ENCODE measurements at places on chromosomes 6 and 20.

- no peak for DNase-seq
Observed at GRCh38 chr6:166826264-166826663, 130.1 kb downstream of the RNASET2 start.

DNA sequence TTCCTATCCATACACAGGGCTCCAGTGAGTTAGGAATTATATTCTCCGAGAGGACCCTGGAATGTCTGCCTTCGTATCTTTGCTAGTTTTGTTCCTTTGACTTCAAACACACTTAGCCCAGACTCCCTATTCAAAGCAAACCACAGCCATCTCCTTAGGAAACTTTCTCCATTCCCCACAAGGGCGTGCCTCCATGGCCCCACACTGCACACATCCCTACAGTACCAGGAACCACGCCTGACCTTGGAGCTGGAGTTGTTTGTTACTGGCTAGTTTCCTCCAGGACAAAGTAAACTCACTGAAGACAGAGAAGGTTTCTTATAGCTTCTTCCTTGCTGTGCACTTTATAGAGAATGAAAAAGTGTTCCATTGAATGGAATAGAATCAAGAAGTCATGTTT is 412.8 kb upstream of the AGPAT4 start:
- DNase-seq, result no peak

DNA sequence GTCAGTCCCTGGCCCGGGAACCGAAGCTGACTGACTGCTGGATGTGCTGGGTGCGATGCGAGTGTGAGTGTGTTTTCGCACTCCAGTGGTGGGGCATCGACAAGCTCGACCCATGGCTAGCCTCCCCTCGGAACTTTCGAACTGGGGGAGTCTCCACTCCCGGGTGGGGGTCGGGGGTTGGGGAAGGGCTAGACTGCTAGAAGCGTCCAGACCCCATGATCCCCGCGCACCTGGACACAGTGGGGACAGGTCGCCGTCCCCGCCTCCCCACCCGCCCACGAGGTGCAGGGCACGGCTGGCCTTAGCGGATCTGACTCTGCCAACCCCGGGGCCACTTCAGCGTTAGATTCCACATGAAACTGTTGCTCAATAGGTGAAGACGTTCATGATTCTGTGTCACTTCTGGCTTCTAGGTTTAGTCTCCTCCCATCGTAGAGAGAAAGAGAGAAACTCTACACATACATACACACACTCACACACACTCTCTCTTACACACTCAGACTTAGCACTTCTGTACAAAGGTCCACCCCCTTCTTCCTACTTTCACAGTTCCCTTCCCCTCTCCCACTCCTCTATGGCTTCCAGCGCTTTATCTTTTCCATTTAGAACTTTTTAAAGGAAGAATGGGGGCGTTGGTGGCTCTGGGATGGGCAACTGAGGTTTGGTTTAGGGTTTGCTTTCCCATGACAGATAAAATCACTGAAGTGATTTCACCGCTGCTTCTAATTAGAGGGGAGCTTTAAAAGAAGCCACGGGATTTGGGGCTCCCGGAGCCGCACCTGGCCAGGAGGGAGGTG is 5.1 kb upstream of the TFAP2A start:
- no peak for DNase-seq

- no peak for DNase-seq
Observed at GRCh38 chr6:169587975-169588374, 113.9 kb downstream of the WDR27 start.

DNA sequence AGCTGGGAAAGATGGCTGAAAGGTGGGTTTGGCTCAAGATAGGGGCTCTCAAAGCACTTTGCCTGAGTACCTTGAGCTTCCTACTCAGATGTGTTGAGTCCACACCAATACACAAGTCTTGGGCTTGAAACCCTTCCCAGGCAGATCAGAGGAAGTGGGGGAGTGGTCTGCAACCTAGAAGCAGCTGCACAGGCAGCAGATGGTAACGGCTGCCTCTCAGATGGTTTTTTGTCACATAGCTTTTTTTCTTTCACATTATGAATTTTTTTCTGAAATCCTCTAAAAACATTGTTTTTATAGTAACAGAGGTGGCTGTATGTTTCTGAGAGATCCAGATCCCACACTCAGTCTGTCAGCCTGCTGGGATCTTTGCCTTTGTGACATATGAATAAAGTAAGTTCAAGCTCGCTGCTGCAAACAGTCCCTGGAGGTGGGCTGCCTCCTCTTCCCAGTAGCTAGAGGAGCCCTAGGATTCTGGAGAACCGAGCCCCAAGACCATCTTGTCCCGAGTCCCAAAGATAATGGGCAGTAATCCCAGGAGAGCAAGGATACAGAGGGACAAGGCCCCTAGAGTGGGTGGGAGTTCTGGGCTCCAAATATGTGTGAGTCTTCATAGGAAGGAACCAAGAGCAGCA is 97.1 kb upstream of the TOP1 start:
- no peak for DNase-seq

Measured in stimulated activated CD4-positive, alpha-beta T cell treated with anti-CD3 and anti-CD28 coated beads, Interleukin-12 subunit alpha, Interleukin-12 subunit beta, amount 100 ng/mL, for 4 hours (primary cell).